Hematopoietic multipotent progenitor cell treated with erythropoietin and hydrocortisone succinate and interleukin-3 and kit ligand, for 8 days (in vitro differentiated cells): ENCODE measurements at places on chromosomes 16 and 17.

- DNase-seq, result no peak
Observed at GRCh38 chr16:72444696-72445095, 272.7 kb upstream of the PMFBP1 start.

GRCh38 chr17:21360048-21360447 lies 16.1 kb upstream of the KCNJ12 start:
- no peak for DNase-seq

GRCh38 chr17:19502517-19502916 lies 31.1 kb upstream of the SLC47A1 start:
- no peak for DNase-seq

GRCh38 chr17:70295329-70295728 lies 126.0 kb downstream of the KCNJ2 start:
- peak; percentile 2 for DNase-seq

- DNase-seq, result no peak
Observed at GRCh38 chr17:50213026-50214022, 11.9 kb upstream of the COL1A1 start.

GRCh38 chr17:69367298-69367697 lies 40.4 kb upstream of the ABCA5 start:
- peak; percentile 32 for DNase-seq

- no peak for DNase-seq
Observed at GRCh38 chr17:81879121-81879520, 8.0 kb upstream of the ARHGDIA start.

- peak; percentile 100 for DNase-seq
Observed at GRCh38 chr17:45277216-45277849, 15.4 kb upstream of the SPATA32 start.

- no peak for DNase-seq
Observed at GRCh38 chr17:3744014-3744413, 20.3 kb downstream of the HASPIN start.

DNA sequence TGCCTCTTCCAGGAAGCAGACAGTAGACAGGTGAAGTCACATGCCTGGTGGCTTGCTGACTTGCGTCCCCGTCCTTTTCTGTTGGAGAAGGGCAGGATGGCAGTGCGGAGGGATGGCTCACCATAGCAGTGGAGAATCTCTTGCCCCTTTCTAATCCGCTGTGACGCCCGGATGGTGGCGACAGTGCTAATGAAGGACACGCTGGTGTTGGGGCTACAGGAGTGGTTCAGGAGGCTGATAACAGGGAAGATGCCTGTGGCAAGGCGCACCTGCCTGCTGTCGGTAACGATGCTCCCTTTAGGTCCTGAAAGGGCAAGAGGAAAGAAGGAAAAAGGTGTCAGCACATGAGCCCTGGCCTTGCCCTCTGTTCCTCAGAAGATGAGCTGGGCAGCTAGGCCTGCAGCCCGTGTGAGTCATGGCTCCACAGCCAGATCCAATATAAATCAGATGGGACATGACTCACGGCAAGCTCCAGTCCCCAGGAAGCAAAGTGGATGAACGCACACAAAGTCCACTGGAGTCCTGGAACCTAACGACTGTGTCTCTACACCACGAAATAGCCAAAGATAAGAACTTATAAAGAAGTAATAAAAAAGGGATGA lies 25.5 kb downstream of the SERPINF1 start:
- DNase-seq, result no peak

GRCh38 chr16:53022374-53022773 lies 30.3 kb downstream of the CHD9NB start:
- DNase-seq, result peak; percentile 53

GRCh38 chr17:18229254-18229653 lies 3.8 kb downstream of the LLGL1 start:
- DNase-seq, result no peak

DNA sequence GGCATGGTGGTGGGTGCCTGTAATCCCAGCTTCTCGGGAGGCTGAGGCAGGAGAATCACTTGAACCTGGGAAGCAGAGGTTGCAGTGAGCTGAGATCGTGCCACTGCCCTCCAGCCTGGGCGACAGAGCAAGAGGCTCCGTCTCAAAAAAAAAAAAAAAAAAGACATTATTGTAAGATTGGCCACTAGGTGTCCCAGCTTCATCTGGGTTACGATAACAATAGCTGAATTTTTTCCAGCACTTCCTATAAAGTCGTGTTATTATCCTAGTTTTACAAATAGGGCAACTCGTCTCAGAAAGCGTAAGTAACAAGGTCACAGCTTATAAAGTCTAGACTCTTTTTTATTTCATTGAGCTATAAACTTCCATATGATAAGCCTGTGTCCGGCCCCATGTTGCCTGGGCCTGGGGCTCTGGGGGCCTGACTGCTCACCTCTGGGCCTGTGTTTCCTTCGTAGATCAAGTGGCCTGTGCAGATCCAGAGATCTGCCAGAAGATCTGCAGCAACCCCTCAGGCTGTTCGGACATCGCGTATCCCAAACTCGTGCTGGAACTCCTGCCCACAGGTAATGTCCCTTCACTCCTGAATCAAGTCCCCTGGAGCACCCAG lies 60.5 kb downstream of the SLC5A11 start:
- peak; percentile 36 for DNase-seq

GRCh38 chr16:77297996-77298395 lies 98.8 kb downstream of the SYCE1L start:
- DNase-seq, result no peak

- no peak for DNase-seq
Observed at GRCh38 chr17:12990041-12990808, 27.6 kb downstream of the ELAC2 start.

GRCh38 chr17:71976011-71976649 lies 144.7 kb upstream of the SOX9 start:
- DNase-seq, result no peak

DNA sequence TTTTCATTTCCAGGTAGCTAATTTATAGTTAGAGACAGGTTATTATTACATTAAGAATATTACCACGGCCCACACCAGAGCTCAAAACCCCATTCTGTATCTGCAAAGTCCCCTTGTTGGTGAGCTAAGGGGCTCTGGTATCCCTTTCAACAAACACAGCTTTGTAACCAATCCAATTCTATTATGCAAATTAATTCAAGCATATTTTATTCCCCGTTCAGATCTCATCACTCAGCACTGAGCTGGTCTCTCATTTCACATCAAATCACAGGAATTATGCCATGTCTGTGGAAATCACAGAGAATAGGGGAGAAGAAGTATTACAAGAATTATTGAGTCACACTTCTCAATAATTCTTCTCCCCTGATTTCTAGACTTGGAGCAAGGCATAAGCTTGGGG lies 111.7 kb downstream of the CDH11 start:
- no peak for DNase-seq

GRCh38 chr17:31404028-31404949 lies 12.8 kb downstream of the RAB11FIP4 start:
- DNase-seq, result no peak

DNA sequence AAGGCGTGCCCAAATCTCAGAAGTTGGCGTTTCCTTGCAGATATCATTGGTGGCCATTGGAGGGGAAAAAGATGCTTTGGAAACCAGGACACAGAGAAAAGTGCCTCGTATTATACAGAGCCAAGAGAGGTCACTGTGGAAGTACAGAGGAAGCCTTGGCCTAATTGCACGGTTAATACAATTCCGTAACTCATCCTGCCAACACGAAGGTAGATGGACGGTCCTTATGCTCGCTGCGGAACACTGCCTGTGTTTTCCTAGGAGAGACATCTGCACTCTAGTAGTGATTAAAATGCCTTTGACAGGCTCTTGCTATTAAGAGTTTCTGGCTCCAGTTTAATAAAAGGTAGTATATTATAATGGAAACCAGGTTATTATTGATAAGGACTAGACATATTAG lies 536.4 kb downstream of the WWOX start:
- DNase-seq, result no peak

DNA sequence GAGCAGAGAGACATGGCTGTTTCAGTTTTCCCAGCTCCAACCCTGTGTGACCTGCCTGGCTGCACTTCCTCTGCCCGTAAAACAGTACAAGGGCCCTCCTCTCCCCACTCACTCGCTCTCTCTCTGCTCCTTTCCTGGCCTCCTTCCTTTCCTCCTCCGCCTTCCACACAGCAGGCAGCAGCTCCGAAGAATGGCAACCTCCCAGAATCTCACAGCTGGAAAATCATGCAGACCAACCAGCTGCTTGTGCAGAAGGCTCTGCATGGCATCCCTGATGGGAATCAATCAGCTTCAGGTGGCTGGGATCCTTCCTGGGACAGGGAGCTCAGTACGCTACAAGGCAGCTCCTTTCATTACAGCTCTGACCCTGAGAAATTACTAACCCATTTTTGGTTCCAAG lies 27.4 kb downstream of the TMEM132E start:
- no peak for DNase-seq

DNA sequence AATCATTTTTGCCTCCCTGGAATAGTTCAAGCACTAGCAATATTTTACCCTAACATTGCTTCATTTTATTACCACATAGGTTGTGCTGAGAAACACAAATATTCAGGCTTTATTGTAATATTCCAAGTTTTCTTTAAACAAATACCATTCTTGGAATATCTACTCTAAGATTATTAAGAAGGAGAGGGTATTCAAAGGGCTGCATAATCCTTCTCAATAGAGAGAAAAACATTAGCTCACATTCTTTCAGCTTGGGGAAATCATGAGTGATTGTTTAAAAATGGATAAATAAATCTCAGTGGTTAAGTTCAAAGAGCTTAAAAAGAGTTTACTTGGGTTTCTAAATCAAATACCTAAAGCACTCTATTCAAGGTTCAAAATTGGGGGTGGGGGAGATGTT lies 111.9 kb upstream of the CORO6 start:
- DNase-seq, result no peak

GRCh38 chr16:4371357-4372000 lies at the start of gene VASN:
Gene VASN, plus strand, starts transcription at chr16:4371848. Its CDS starts 9,030 bp downstream, at chr16:4380878.
- peak; percentile 57 for DNase-seq

- DNase-seq, result no peak
Observed at GRCh38 chr17:77692571-77693161, 265.8 kb upstream of the TNRC6C start.

DNA sequence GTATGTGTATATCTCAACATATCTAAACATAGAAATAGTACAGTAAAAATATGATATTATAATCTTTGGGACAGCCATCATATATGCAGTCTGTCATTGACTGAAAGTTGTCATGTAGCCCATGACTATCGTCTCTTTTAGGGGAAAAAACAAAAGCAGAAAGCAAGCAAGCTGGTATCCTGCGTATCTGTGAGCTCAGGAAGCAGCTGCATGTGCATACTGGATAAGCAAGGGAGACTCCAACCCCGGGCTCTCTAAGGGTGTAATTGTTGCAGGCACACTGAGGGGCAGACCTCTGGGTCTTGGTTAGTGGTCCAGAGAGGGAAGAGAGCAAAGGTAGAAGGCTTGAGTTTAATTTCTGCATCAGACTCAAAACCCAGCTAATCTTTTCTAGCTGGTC lies 581.1 kb downstream of the MAF start:
- DNase-seq, result no peak

- no peak for DNase-seq
Observed at GRCh38 chr17:78428836-78429617, 50.6 kb downstream of the PGS1 start.

GRCh38 chr16:82769845-82770244 lies 143.1 kb downstream of the CDH13 start:
- DNase-seq, result no peak

DNA sequence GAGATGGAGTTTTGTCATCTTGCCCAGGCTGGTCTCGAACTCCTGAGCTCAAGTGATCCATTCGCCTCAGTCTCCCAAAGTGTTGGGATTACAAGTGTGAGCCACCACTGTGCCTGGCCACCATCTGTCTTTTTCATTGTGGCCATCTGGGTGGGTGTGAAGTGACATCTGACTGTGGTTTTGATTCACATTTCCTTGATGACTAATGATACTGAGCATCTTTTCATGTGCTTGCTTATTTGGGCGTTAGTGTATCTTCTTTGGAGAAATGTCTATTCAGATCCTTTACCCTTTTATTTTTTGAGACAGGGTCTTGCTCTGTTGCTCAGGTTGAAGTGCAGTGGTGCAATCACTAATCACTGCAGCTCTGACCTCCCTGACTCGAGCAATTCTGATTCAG lies 53.9 kb upstream of the ERN1 start:
- DNase-seq, result no peak

- no peak for DNase-seq
Observed at GRCh38 chr16:10870808-10871156, 6.2 kb upstream of the CIITA start.

GRCh38 chr17:57261084-57261461 lies 4.8 kb downstream of the MSI2 start:
- no peak for DNase-seq

GRCh38 chr17:63540590-63540989 lies 9.7 kb upstream of the DCAF7 start:
- no peak for DNase-seq

GRCh38 chr17:17682737-17683680 lies 1.8 kb downstream of the RAI1 start:
- peak; percentile 79 for DNase-seq

DNA sequence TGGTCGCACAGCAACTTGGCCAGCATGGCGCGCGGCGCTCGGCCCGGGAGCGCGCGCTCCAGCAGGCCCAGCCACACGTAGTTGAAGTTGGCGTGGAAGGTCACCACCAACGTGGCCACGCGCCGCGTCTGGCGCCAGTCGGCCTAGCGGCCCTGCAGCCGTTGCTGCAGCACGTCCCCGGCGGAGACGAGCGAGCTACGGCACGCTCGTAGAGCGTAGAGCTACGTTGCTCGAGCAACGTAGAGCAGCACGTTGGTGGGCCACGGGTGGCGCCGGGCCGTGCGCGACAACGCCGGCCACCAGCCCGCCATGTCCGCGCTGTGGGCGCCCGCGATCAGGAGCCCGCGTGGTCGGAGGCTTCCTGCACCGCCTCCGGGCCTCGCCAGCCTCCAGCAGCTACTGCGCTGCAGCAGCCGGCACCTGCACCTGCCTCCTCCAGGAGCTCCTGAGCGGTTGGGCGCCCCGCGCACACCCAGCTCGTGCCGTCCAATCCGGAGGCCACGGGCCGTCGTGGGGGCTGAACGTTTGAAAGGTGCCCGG lies 13.4 kb upstream of the SULT1A1 start:
- peak; percentile 78 for DNase-seq

- no peak for DNase-seq
Observed at GRCh38 chr17:55411463-55411855, 10.2 kb downstream of the MMD start.

DNA sequence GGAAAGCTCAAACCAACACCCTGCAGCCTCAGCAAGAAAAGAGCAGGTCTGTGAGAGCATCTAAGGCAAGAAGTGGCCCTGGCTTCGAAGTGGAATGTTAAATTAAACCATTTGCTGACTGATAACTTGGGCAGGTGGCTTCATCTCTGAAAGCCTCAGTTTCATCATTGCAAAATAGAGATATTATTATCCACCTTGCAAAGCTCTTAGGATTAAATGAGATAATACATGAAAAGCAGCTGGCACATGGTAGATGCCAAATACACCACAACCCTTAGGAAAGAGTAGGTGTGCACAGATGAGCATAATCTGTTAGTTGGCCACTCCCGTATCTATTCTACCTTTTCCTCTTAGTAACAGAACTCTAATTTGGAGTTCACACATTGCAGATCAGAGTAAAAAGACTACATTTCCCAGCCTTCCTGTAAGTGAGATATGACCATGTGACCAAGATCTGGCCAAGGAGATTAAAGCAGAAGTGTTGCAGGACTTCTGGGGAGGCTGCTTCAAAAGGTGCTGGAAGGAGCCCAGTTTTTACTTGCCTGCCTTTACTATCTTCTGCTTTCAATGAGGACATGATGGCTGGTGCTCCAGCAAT lies 288.7 kb downstream of the SOX9 start:
- DNase-seq, result no peak

- no peak for DNase-seq
Observed at GRCh38 chr16:25063102-25063501, 47.9 kb upstream of the ARHGAP17 start.

- DNase-seq, result peak; percentile 81
Observed at GRCh38 chr17:58330997-58331814, 2.6 kb upstream of the TSPOAP1 start.

GRCh38 chr17:47203984-47204721 lies 5.0 kb upstream of the MYL4 start:
- peak; percentile 61 for DNase-seq
